Psoas muscle (tissue), 8 donors: ENCODE measurements at places on chromosomes 5 and 9. TPM values are rescaled to one million over a fixed set of nuclear protein-coding genes. Genes with fewer than 3 reads are reported as not detected.

The SLC36A1 gene
- 17.9 TPM for total RNA-seq

The NRG2 gene
- total RNA-seq: 1.7 TPM

The GPRIN1 gene
- 0.44 TPM for total RNA-seq

The PIP5KL1 gene
- total RNA-seq: not detected

The IL3 gene
- total RNA-seq: not detected

The PCDHB12 gene
- total RNA-seq: 0.93 TPM

The CD14 gene
- total RNA-seq: 43.9 TPM

The SMIM3 gene
- total RNA-seq: 6.4 TPM

The IFNB1 gene
- total RNA-seq: not detected

The SAPCD2 gene
- total RNA-seq: 0.10 TPM

The PTPN3 gene
- total RNA-seq: 46.5 TPM

The SH3RF2 gene
- 64.1 TPM for total RNA-seq
